Adrenal gland (tissue), 19 donors: ENCODE measurements at places on chromosomes 1 and 21.

- no peak for DNase-seq
These were observed 805 bp downstream of the CYB5R1 start for GRCh38 chr1:202966006-202966898.

DNA sequence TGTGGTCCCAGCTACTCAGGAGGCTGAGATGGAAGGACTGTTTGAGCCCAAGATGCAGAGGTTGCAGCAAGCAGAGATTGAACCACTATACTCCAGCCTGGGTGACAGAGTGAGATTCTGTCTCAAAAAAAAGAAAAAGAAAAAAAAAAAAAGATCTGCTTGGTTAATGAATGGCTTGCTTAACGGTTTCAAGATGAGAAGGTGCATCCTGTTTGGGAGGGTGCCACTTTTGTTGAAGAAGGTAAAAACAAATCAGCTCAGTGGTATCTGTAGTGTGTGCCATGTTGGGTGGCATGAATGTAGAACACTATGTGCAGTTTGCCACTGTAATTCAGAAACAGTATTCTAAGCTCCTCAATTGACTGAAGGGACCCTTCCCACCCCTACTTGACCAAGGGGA is 94.9 kb upstream of the ETV3 start:
- no peak for DNase-seq

DNA sequence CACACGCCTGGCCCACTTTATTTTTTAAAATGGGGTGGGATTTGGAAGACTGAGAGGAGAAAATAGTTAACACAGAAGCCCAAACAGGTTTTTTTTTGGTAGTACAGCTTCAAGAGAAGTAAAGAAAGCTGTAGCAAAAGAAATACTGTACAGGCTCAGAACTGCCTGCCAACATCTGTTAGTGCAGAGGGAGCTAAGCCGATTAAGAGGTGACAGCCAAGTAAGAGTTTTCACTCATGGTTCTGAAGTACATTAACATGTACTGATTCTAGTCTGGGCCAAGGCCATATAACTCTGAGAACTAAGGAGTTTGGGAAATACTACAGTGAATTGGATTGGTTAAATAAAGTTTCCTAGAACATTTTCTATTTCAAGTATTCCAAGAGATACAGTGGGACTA is 51.6 kb downstream of the EIF2B3 start:
- DNase-seq: no peak

- DNase-seq: no peak
These were observed 6.0 kb upstream of the H6PD start for GRCh38 chr1:9228609-9229008.

- DNase-seq: no peak
These were observed 14.6 kb downstream of the CHIT1 start for GRCh38 chr1:203214871-203215270.

GRCh38 chr21:39705849-39706248 is 39.1 kb upstream of the IGSF5 start:
- no peak for DNase-seq

DNA sequence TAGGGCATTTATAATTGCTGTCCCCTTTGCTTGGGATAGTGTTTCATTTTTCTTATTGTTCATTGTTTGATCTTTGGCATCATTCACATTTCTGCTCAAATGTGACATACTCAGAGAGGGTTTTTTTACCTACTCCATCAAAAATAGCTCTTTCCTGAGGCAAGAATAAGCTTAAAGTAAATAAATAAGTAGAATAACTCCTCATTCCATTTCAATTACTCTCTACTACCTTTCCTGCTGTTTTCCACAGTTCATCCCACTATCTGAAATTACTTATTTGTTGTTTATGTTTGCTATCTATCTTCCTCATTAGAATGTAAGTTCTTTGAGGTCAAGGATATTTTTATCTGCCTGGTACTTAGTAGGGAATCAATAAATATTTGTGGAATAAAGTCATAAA is 119.9 kb downstream of the LRRC40 start:
- no peak for DNase-seq

DNA sequence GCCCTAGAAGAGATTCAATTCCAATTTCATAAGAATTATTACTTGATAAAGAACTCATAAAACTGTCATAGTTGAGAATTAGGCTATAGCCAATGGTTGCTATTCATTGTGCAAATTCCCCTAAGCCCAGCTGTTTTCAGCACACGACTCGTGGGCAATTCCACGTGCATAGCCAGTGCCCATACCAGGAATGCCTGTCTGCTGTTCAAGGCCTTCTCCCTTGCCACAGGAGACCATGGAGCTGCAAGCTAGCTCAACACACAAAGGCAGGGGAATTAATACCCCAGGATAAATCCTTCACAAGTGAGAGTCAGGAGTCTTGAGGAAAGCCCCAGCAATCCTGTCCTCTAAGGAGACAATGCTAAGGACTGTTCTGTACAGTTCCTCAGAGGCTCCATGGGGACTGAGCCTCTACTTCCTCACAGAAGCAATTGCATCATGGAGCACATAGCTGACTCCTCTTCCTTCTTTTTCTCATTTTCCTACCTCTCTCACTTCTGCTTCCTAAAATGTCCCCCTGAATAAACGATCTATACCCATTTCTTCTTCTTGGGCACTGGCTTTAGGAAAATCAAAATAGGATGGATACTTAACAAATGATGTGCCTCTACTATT is 19.1 kb upstream of the CHRM3 start:
- DNase-seq: no peak

GRCh38 chr1:78691995-78692747 is 42.5 kb downstream of the IFI44 start:
- no peak for DNase-seq

DNA sequence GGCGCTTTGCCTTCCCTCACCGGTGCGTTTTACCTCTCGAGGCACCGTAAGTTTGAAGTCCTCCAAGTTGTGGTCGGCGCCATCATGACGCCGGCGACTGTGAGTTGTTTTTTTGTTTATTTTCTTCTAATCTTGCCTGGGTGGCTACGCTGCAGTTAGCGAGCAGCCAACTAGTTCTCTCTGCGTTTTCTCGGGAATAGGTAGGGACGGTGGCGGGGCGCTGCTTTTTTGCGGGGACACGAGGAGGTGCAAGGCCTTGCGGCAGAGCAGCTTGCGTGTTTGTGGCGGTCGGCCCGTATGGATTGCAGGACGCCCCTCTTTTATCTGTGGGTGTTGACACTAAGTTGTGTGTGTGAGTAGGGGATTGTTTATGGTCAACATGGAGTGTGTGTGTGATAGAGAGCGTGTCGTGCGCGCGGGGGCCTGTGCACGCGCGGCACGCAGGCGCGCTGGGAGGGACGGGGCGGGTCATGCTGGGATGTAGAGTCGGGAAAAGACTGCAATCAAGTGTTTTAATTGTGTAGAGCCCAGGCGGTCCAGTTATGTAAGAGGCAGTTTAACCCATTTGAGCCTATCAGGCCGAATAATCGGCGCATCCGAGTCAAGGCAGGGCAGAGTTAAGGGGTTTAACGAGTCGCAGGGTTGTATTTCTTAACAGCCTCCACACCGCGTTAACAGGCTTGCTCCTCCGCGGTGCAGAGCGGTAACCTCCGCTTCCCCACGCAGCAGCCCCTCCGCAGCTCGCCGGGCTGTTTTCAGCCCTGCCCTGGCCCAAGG is 1.2 kb upstream of the NEGR1 start:
- DNase-seq: peak; percentile 63

DNA sequence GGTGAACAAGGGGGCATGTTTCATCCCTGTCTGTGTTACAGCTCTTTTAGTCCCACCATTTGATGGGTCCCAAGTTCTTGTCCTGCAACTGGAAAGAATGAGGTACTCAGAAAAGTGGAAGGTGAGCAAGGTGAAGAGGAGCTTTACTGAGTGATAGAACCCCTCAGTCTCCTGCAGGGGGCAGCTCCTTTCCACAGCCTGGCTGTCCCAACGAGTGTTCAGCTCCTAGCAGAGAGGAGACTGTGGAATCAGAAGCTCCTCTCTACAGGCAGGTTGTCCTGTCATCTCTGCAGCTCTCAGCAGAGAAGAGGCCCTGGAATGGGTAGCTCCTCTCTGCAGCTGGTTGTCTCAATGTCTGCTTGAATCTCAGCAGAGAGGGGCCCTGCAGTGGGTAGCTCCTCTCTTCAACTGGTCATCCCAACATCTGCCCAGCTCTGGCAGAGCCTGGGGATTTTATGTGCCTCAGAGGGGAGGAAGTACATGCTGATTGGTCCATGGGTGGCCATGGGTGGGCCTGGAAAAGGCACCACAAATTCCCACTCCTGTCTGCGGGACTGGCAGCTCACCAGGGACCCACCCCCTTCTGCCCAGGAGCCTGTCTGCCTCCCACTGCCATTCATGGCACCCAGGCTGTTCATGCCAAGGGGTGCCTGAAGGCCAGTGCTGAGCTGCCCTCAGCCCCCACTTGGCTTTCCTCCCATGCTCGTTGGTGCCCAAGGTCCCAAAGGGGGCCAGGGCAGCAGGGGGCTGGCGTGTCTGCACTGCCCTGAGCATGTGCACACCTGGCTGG is 25.7 kb downstream of the LDLRAD1 start:
- peak; percentile 28 for DNase-seq

GRCh38 chr21:31768710-31769109 is 36.8 kb upstream of the SCAF4 start:
- DNase-seq: no peak

GRCh38 chr1:232457595-232457994 is 172.3 kb downstream of the SIPA1L2 start:
- no peak for DNase-seq

DNA sequence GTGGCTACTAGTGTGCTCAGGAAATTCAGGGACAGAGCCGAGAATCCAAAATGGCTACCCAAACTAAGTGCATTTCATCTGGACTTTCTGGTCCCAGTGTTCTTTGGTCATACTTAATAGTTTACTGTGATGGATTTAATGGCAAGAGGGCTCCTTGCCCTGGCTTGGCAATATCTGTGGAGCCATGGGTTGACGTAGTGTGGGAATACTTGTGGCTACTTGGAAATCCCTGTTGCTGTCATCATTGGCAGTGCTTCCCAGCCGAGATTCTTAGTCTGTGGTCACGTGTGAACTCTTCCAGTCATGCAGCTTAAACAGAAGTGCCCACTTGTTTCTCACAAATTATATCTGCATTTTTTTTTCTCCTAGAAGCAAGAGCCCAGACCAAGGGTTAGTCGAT is 198.9 kb downstream of the HS2ST1 start:
- DNase-seq: no peak

GRCh38 chr1:205046870-205047269 is 3.9 kb downstream of the CNTN2 start:
- no peak for DNase-seq

GRCh38 chr1:145901312-145902021 is 8.4 kb downstream of the ITGA10 start:
- DNase-seq: no peak

DNA sequence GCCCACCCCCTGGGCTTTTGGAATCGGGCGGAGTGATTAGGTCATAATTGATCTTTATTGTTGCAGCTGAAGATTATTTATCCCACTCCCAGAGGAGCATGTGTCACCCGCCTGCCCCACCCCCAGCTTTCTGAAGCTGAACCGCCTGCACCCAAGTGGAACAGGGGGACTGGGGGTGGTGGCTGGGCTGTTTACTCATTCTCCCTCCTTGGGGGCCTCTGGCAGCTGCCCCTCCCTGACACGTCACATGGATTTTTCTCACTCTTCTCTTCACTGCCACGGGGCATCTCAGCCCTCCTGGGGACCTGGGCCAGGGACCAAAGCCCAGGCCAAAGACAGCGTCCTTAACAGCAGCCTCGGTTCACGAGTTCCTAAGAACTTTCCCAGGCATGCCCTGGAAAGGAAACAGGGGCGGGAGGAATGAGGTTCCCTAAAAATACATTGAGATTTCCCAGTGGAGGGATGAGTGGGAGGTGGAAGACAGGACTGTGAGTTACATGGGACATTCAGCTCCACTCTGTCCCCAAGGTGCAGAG is 31.6 kb upstream of the SOX13 start:
- DNase-seq: peak; percentile 3
